T-cell (primary cell): ENCODE measurements at places on chromosomes 16 and 17.

- no peak for DNase-seq
Measured at GRCh38 chr16:3266873-3267537, 10.6 kb upstream of the MEFV start.

DNA sequence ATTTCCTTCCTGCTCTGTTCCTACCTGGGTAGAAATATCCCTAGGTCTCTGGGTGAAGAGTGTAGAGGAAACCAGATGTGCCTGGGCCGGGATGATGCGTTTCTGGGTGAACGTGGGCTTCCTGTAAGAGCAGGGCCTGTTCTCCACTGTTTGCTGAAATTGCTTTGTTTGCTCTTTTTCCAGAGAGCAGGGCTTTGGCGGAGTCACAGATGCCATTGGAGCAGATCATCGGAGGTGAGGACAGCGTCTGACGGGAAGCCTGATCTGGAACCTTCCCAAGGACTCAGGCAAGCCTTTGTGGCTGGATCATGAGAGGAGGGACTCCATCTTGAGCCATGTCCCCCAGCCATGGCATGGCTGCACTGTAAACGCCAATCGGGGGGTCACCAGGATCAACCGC is 15.4 kb downstream of the DHODH start:
- DNase-seq: no peak

DNA sequence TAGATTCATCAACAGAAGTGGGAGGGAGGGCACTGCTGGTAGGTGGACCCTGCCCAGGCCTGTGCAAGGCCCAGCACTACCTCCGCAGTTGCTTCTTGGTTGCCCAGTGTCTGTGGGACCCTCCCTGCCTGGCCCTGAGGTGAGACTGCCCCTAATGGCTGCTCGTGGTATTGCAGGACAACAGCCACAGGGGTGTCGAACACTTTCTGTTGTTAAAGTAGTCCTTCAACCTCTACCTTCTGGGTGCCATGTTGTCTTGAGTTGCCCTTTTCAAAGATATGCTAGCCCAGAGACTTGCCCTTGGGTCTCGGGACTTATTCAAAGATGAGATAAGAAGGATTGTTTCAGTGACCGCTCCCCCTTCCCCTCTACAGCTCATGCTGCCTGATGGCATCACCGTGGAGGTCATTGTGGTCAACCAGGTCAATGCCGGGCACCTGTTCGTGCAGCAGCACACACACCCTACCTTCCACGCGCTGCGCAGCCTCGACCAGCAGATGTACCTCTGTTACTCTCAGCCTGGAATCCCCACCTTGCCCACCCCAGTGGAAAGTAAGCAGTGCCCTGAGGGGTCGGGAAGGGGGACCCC is 29.1 kb downstream of the AKAP1 start:
- peak; percentile 40 for DNase-seq

- DNase-seq: no peak
Measured at GRCh38 chr17:78325076-78325687, 34.7 kb downstream of the SOCS3 start.

DNA sequence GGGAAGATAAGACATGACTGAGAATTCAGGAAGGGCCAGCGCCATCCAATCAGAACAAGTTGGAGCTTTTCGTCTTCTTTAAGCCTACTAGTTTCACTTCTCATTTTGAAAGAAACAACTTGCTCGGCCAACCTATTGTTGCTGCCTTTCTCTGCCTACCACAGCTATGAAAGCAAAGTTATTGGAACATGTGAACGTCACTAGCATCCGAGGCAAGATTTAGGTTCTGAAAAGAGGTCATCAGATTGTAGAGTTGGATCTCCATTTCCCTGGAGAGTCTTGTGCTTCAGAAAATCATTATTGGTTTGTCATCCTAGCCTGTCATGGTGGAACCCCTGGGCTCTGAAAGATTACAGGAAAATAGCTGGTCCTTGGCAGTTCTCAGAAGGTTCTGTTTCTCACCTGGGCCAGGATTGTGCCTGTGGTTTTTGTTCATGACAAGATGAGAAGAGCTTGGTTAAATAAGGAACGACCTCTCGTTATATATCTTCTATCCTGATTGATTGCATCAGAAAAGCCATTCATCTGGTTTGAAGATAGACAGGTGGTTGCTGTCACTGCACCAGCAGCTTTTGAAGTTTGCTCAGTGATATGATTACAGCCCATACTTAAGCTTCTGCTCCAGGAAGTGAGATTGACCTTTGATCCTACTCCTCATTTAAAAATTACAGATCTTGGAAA is 25.3 kb downstream of the CDH13 start:
- DNase-seq: no peak

- peak; percentile 53 for DNase-seq
Measured at GRCh38 chr16:11396241-11397048, 51.2 kb downstream of the RMI2 start.

- no peak for DNase-seq
Measured at GRCh38 chr17:58285422-58285810, 4.7 kb upstream of the MPO start.

DNA sequence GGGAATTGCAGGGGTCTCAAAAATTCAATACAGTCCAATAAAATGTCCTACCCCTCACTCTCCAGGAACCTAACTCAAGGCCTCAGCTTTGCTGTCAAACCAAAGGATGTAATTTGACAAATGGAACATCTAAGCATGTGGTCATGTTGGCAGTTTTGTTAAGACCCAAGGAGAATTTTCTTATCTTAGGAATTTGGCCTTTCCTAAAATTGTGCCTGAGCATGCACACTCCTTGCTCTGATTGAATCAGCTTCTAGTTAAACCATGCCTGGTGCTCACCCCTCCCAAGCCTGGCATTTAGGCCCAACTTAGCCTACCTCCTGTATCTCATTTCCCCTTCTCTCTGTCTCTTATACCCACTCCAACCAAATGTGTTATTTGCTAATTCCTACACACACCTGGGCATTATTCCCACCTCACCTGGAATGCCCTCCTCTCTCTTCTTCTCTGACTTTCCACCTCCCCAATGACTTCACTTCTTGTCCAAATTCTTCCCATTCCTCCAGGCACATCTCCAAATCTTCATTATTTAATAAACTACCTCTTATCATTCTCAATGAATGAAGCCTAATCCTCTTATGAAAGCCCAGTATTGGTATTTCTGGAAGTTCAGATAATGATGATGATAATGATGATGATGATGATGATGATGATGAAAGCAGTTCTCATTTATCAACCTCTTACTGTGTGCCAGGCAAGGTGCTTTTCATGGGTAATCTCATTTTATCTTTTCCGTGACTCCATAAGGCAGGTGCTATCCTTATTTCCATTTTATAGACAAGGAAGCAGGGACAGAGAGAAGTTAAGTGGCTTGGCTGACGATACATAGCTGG is 178.0 kb upstream of the IRX6 start:
- DNase-seq: no peak

GRCh38 chr16:55645986-55646385 is 9.8 kb upstream of the SLC6A2 start:
- DNase-seq: no peak

GRCh38 chr16:3591436-3591803 is 14.2 kb upstream of the NLRC3 start:
- DNase-seq: no peak

DNA sequence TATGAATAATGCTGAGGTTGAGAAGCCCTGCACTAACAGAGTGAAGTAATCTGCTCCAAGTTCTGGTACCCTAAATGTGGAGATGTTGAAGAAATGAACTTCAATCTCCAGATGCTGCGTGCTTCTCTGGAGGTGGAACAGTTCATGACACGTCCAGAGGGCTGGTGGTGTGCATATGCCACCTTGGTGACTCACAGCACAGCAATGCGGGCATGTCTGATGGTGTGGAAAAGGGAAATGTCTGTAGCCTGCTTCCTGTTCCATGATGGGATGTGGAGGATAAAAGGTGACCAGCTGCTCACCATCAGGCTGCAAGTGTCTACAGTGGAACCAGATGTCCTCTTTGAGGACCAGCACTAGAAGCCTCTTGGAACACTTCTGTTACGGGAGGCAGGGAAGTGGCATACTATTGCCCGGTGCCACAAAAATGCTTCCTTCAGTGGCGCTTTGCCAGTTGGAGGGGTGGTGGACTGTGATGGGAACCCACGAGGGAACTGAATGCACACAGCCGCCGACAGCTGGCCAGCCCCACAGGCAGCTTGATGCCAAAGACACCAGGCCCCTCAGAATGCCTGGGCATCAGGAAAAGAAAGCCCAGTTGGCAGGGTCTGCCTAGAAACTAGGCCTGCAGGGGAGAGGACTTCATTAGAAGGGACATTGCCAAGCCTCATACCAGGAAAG is 19.9 kb downstream of the SNX11 start:
- DNase-seq: no peak

GRCh38 chr16:3292604-3293003 is 9.3 kb downstream of the ZNF263 start:
- no peak for DNase-seq

DNA sequence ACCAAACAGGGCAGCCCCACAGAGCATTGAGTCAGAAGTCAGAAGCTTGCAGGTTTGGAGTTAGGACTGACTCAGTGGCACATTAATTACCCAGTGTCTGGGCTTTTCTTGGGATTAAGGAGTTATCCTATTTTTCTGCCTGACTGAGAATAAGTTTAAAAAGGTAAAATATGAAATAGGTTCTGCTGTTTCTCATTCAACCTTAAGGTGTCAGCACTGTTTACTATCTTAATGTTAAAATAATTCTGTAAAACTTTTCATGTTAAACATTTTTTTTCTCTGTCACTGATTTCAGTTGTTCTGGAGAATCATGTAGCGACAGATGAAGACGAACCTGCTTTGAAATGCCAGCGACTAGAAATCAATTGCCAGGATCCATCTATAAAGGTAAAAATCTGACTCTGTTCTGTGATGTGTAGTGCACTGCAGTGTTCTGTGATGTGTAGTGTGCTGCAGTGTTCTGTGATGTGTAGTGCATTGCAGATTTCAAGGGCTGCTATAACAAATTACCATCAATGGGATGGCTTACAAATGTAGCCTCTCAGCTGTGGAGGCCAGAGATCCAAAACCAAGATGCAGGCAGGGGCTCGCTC is 128.0 kb downstream of the LAT start:
- DNase-seq: no peak

- DNase-seq: no peak
Measured at GRCh38 chr17:65287040-65287439, 149.9 kb downstream of the RGS9 start.

GRCh38 chr17:78422872-78423588 is 44.6 kb downstream of the PGS1 start:
- no peak for DNase-seq

DNA sequence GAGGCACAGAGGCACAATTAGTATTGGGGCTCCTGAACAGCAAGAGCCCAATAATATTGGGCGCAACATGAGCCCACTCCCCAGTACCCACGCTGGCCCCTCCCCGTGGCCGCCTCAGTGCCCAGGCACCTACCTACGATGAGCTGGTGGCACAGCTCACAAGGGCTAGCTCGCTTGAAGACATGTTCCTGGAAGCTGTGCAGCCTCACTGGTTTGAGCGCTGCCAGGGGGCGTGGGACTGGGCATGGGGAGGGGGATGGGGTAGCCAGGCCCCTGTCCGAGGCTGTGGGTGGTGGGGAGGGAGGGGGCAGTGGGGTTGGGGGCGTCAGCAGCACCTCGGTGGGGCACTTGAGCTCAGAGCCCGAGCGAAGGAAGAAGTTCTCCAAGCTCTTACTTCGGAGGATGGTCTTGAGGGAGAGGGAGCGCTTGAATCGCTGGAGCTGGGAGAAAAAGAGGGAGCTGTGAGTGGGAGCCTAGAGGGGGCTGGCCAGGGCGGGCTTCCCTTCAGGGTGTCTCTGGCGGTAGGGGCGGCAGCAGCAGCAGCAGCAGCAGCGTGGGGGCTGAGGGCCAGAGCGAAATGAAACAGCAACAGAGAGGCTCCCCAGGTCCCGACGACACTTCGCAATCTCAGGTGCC is 7.9 kb downstream of the STAC2 start:
- DNase-seq: no peak

DNA sequence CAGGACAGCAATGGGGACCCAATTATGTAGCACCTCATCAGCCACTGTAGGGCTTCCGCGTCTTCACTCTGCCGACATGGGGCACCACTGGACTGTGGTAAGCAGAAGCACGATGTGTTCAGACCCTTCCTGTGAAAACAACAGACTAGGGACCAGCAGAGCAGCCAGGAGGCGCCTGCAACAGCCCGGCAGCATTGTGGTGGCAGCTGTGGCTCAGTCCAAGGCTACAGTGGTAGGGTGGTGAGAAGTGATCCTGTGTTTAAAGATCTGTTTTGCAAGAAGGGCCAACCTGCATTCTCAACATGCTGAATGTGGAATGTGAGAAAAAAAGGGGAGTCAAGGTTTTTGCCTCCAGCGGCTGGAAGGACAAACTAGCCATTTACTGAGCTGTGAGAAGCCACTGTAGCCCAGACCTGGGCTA is 80.8 kb downstream of the GAS7 start:
- no peak for DNase-seq

GRCh38 chr17:73616873-73617404 is 27.3 kb downstream of the SDK2 start:
- no peak for DNase-seq

DNA sequence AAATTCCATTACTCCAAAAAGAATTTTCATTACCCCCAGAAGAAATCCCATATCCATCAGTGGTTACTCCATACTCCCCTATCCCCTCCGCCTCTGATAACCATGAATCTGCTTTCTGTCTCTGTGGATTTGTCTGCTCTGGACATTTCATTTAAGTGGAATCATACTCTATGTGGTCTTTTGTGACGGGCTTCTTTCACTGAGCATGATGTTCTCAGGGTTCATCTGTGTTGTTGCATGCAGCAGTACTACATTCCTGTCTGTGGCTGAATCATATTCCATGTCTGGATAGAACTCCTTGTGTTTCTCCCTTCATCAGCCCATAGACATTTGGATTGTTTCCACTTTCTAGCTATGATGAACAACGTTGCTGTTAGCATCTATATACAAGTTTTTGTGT is 59.5 kb upstream of the IRX3 start:
- DNase-seq: no peak

DNA sequence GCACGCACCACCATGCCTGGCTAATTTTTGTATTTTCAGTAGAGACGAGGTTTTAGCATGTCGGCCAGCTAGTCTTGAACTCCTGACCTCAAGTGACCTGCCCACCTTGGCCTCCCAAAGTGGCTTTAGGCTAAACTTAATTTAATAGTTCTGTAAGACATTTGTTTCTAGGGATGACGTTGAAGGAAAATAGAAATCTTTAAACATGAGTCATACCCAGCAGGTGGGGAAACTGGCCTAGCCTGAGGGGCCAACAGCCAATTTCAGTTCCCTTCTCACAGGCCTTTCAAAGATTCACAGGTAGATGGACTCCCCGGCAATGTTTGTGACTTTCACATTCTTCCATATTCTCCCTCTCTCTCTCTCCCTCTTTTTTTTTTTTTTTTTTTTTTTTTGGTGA is 18.1 kb upstream of the ITPRIPL2 start:
- no peak for DNase-seq

DNA sequence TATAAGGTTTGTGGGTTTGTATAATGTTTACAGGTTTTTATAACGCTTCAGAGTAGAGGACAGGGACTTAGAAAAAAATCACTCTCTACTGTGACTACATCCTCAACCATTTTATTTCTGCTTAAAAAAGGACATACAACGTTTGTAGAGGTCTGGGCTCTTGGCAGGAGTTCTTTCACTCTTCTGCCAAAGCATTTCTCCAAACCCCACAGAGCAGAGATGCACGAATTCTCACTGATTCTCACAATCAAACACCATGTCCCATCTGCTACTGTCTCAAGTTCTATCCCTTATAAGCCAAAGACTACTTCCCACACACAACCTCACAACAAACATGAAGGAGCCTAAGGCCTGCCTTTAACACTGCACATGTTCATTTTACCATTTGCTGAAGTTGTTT is 7.0 kb upstream of the ANKFY1 start:
- DNase-seq: no peak
